ENCODE measurements at places on chromosomes 3 and 15. TPM values are rescaled to one million over a fixed set of nuclear protein-coding genes. Genes with fewer than 3 reads are reported as not detected.

DNA sequence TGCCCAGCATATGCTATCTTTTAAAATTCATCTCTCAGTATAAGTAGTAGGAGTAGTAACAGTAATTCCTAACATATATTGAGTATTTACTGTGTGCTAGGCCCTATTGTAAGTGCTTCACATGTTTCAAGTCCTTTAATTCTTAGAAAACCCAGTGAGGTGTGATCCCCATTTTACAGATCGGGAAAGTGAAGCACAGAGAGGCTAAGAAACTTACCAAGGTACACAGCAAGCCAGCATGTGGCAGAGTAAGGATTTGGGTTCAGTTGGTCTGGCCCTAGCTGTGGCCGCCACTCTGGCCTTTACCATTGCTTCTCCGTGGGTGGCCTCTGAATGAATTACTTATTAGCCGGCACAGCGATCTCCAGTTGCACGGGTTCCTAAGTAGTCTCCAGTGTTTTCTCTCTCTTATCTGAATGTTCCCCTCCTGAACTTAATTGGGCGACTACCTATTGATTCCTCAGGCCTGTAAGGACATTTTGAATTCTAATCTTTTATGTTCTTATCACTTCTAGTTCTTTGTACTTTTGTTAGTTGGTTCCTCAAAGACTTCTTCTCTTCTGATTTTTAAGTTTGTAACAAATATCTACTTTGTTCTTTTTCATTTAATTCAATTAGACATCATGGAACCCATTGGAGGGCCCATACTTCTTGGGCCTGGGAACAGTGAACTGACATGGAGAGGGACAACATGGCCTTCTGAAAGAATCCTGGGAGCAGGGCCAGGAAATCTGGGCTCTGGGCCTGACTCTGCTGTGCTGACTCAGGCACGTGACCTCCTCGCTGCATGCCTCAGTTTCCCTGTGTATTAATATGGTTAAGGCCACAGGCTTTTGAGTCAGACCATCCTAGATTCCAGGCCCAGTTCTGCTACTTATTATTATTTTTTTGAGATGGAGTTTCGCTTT, 11.6 kb downstream of the CLCN2 start:
- no peak overlapping the region for H3K4me3 ChIP-seq
- no peak overlapping the region for H3K27ac ChIP-seq
- DNase-seq, result no peak
- H3K4me1 ChIP-seq, result peaks cover 10% of the 10 kb centered on the region
- H3K36me3 ChIP-seq, result no peaks in the 10 kb centered on the region

GRCh38 chr3:97278506-97278905, 464.1 kb downstream of the EPHA6 start:
- no peaks in the 10 kb centered on the region for H3K4me1 ChIP-seq
- H3K27ac ChIP-seq, result no peak overlapping the region
- no peak for DNase-seq
- no peaks in the 10 kb centered on the region for H3K36me3 ChIP-seq

DNA sequence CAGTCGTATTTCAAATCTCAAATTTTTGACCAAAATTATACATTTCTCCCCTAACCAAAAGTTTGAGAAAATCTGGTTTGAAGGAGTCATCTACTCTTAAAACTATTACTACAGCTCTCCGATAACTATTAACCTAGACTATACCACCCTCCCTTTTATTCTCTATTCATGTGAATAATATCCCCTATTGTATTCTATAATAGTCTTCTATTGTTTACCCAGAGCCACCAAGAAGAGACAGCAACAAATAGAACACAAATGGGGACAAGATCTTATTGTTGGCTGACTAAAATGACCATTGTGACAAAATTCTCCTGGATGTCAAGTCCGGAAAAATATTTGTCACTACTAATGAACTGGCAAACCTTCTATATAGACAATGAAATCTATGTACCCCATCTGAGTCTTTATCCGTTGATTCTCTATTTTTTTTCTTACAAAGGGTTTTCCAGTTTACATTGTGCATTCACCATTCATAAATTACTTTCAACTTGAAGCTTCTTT, 618.0 kb downstream of the CADM2 start:
- no peaks in the 10 kb centered on the region for H3K27me3 ChIP-seq
- no peak overlapping the region for H3K4me3 ChIP-seq
- no peak overlapping the region for H3K27ac ChIP-seq

GRCh38 chr3:58492494-58492905, 604 bp downstream of the KCTD6 start:
- no peak for DNase-seq
- H3K27ac ChIP-seq, result peak overlapping the region; percentile 23
- no peaks in the 10 kb centered on the region for H3K27me3 ChIP-seq
- H3K4me3 ChIP-seq, result peak overlapping the region; percentile 72
- no peaks in the 10 kb centered on the region for H3K36me3 ChIP-seq

GRCh38 chr3:130779031-130779430, 32.4 kb upstream of the PIK3R4 start:
- no peaks in the 10 kb centered on the region for H3K4me1 ChIP-seq
- no peak overlapping the region for H3K4me3 ChIP-seq
- no peaks in the 10 kb centered on the region for H3K27me3 ChIP-seq
- H3K27ac ChIP-seq, result no peak overlapping the region
- DNase-seq, result no peak

DNA sequence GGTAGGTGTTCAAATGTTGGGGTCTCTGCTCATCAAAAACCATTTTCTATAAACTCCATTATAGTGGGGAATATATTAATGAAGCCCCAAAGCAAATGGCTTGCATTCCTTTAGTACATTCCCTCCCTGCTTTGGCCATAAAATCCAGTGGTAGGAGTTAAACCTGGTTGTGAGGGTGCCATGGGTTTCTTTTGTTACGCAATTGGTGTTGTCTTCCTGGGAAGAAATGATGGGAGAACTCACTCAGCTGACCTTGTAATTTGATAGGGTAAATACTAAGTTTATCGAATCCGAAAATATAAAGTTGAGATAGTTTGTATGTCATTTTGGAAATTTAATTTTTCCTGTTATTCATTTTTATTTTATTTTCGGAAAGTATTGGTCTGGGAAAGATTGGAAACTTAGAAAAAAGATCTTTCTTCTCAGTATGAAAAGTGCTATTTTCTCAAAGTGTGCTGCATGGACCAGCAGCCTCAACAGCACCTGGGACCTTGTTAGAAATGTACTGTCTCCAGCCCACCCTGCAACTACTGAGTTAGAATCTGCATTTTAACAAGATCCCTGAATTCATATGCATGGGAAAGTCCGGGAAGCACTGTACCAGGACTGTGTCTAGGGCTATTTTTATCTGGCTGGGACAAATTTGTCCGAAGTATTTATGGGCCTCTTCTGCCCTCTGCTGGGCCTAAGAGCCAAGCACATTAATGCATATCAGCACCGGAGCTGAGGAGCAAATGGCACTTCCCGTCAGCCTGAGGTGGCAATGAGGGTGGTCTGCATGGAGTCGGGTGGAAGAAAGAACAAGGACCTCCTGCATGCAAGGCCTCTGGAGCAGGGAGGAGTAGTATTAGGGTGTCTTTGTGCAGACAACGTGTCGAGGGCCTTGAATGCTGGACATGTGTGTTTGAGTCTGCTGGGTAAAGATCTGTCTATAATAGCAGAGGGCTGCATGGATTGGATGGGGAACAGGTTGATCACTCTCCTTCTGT, 54.7 kb downstream of the FAM81A start:
- no peaks in the 10 kb centered on the region for H3K27me3 ChIP-seq
- peaks cover 5% of the 10 kb centered on the region for H3K4me1 ChIP-seq
- H3K27ac ChIP-seq, result no peak overlapping the region
- H3K36me3 ChIP-seq, result no peaks in the 10 kb centered on the region

KLHL6 gene
- total RNA-seq, result 17.3 TPM

- H3K36me3 ChIP-seq, result no peaks in the 10 kb centered on the region
- DNase-seq, result no peak
- H3K27ac ChIP-seq, result no peak overlapping the region
- H3K4me3 ChIP-seq, result no peak overlapping the region
- no peaks in the 10 kb centered on the region for H3K4me1 ChIP-seq
Measured at GRCh38 chr15:39269821-39270220, 311.1 kb upstream of the THBS1 start.

- no peak for DNase-seq
- H3K4me3 ChIP-seq, result no peak overlapping the region
- no peaks in the 10 kb centered on the region for H3K4me1 ChIP-seq
- no peak overlapping the region for H3K27ac ChIP-seq
- no peaks in the 10 kb centered on the region for H3K27me3 ChIP-seq
- H3K36me3 ChIP-seq, result peaks cover 21% of the 10 kb centered on the region
Measured at GRCh38 chr3:171186817-171187500, 160.4 kb upstream of the SLC2A2 start.

DNA sequence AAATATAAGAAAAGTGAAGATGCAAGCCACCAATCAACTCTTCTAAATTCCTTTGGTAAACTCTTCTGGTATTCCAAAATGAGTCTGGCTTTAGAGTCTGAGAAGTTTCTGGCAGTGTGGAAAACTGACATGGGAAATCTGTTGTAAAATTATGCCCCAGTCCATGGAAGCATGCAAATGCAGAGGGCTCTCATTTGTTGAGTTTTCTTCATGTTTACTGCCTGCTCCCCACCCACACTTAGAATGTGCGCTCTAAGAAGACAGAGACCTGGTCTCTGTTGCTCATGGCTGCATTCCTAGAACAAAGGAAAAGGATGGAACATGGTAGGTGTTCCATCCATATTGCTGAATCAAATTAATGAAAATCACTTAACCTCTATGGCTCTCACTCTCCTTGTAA, 411.8 kb upstream of the PDZRN3 start:
- H3K27me3 ChIP-seq, result no peaks in the 10 kb centered on the region
- no peaks in the 10 kb centered on the region for H3K36me3 ChIP-seq
- no peak overlapping the region for H3K27ac ChIP-seq
- no peaks in the 10 kb centered on the region for H3K4me1 ChIP-seq
- no peak for DNase-seq

GRCh38 chr3:43361077-43361476, 74.7 kb downstream of the SNRK start:
- H3K27me3 ChIP-seq, result no peaks in the 10 kb centered on the region
- no peak for DNase-seq
- no peaks in the 10 kb centered on the region for H3K36me3 ChIP-seq
- H3K4me3 ChIP-seq, result no peak overlapping the region
- no peaks in the 10 kb centered on the region for H3K4me1 ChIP-seq
- H3K27ac ChIP-seq, result no peak overlapping the region

DNA sequence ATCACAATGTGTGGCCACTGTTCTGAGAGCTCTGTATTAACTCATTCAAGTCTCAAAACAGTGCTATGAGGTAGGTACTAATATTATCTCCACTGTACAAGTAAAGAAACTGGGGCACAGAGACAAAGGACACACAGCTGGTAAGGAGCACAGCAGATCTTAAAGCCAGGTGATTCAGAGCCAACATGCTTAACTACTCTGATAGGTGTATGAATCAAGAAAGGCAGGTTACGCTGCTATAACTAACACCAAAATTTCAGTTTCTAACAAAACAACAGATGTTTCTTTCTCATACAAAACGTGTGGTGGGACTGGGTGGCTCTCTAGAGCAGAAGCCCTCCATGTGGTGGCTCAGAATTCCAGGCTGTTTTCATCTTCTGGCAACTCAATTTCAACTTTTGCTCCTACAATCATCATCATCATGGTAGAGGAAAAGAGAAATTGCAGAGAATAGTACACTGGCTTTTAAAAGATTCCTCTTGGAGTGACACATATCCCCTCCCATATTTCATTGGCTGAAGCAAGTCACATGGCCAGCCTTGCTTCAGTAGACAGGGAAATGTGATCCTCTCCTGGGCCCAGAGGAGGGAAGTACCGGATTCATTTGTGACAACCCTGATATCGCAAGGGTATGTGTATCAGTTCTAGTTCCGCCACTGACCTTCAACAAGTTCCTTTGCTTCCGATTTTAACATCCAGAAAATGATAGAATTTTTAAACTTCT, 126.2 kb upstream of the PTX3 start:
- H3K27ac ChIP-seq, result no peak overlapping the region
- no peaks in the 10 kb centered on the region for H3K36me3 ChIP-seq
- no peaks in the 10 kb centered on the region for H3K4me1 ChIP-seq
- no peak overlapping the region for H3K4me3 ChIP-seq
- DNase-seq, result no peak

- H3K27me3 ChIP-seq, result no peaks in the 10 kb centered on the region
- no peaks in the 10 kb centered on the region for H3K4me1 ChIP-seq
- no peaks in the 10 kb centered on the region for H3K36me3 ChIP-seq
- no peak overlapping the region for H3K4me3 ChIP-seq
- DNase-seq, result no peak
- no peak overlapping the region for H3K27ac ChIP-seq
Measured at GRCh38 chr3:134658555-134658954, 7.7 kb upstream of the KY start.

GNB4 gene
- total RNA-seq, result 1.6 TPM

DNA sequence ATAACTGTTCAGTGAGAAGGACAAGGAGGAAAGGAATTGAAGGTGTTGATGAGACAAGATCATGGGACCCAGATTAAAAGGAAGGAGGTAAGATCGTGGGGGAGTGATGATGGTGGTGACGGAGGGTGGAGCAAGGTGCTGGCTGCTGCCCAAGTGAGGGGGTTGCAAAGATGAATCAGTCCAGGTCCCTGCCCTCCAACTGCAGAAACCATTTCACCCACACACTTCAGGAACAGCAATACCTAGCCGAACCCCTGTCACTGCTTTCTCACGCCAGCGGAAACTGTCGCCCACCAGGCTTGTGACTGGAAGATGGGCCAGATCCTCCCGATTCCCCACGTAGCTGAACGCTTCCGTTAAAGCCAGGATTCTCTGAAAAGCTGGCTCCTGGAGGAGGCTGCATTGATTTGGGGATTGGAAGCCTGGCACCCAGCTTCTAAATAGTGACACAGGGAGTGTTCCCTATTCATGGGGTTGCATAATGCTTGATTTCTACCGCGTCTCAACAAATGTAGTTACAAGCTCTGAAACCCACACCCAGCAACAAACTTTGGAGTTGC, 3.2 kb upstream of the LSG1 start:
- H3K4me3 ChIP-seq, result no peak overlapping the region
- H3K27ac ChIP-seq, result no peak overlapping the region
- peaks cover 14% of the 10 kb centered on the region for H3K4me1 ChIP-seq
- H3K27me3 ChIP-seq, result no peaks in the 10 kb centered on the region
- DNase-seq, result no peak

DNA sequence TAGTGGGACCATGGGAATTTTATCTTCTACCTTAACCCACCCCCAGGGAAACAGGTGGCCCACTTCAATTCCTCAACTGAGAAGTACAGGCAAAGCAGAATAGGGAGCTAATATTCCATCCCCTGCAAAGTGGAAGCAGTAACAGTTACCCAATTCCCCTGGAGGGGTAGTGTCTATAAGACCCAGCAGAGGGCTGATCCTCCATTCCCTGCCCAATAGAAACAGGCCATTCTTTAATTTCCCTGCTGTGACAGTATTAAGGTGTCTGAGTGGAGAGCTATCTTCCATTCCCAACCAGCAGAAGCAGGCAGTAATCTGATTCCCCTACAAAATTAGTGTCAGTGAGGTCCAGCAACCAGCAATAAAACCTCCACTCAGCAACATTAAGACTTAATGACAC, 219.8 kb downstream of the ULK4 start:
- DNase-seq, result no peak
- H3K4me1 ChIP-seq, result no peaks in the 10 kb centered on the region
- no peaks in the 10 kb centered on the region for H3K27me3 ChIP-seq
- H3K4me3 ChIP-seq, result no peak overlapping the region

Measured in natural killer cell (primary cell).